ENCODE measurements at places on chromosomes 3 and 15.

DNA sequence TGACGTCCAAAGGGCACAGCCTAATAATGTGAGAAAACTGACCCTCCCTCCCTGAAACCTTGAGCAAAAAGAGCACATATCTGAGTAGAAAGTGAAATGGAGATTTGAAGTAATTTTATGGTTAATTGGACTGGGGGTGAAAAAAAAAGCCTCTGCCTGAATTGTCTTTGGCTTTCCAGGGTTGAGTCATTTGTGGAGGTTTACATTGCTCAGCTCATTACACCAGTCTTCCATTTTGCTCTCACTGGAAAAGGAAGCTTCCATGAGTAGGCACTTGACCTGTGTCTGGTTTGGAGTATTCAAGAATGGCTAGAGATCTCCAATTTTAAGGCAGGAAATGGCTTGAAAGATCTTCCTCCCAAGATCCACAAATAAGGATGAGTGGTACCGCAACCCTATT is 273.9 kb downstream of the PDCD6IP start:
- DNase-seq, result no peak

DNA sequence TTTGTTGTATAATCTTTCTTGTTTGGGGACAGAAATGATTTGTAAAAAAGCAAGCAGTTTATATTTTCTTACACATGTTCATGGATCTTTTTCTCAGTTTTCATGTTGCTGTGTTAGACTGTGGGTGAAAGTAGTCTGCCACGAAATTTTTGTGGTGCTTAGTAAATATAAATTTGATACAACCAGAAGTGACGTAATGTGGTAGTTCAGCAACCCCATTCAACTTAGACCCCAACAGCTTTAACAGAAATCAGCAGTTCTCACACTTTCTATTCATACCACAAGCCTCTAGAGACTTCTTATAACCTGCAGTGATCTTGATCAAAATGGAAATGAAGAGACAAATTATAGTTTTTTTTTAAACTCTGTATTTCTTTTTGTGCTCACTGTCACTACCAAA is 120.2 kb upstream of the IGSF10 start:
- DNase-seq, result no peak

DNA sequence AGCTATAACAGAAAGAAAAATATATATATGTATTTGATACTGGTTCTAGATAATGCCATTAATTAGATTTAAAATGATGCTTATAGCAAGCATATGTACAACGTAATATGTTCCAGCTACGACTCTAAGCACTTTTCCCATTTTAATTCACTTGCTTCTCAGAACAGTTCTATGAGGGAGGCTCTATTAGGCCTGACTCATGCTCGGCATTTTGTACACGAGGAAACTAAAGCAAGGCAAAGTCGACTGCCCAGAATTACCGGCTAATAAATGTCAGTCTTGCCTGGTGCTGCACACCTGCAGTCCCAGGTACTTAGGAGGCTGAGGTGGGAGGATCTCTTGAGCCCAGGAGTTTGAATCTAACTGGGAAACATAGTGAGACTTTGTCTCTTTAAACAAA is 106.0 kb downstream of the PTPRG start:
- DNase-seq, result no peak

GRCh38 chr15:75731248-75732151 is 18.9 kb upstream of the CSPG4 start:
- peak; percentile 71 for DNase-seq

GRCh38 chr3:21393683-21394311 is 357.2 kb downstream of the ZNF385D start:
- no peak for DNase-seq

GRCh38 chr15:93585012-93585411 is 496.0 kb upstream of the RGMA start:
- no peak for DNase-seq

- no peak for DNase-seq
Measured at GRCh38 chr3:61919371-61919770, 358.0 kb downstream of the PTPRG start.

DNA sequence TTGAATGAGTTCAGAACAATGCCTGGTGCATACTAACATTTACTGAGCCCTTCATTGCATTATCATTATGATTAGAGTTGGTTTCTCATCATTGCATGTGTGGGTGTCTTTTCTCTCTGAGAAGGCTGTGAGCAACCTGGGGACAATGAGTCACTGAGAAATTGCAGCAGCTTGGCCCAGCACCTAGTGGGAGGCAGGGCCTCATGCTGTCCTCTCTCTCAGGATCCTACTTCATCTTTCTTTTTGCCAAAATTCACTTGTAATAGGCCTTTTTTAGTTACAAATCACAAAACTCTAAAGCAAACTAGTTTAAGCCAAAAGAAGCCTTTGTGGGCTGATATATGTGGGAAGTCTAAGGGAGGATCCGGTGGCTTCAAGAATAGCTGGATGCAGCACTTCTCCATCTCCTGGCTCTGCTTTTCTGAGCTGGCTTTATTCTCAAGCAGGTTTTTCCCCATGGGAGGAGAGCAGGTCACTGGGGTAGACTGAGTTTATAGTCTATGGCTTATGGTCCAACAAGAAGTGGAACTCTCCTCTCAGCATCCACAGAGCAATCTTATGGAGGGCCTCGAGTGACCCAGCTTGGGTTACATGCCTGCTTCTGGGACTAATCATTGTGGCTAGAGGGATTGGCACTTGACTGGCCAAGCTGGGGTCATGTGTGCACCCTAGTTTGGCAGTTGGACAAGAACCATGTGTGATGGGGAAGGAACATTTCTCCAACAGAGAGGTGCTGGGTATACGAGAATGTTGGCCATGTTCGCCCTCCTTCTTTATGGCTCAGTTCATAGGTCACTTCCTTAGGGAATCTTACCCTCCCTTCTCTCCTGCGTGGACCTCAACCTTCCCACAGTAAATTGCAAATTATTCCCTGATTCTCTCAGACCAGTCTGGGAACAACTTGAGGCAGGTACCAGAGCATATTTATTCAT is 8.7 kb upstream of the CAMK1 start:
- DNase-seq, result no peak

DNA sequence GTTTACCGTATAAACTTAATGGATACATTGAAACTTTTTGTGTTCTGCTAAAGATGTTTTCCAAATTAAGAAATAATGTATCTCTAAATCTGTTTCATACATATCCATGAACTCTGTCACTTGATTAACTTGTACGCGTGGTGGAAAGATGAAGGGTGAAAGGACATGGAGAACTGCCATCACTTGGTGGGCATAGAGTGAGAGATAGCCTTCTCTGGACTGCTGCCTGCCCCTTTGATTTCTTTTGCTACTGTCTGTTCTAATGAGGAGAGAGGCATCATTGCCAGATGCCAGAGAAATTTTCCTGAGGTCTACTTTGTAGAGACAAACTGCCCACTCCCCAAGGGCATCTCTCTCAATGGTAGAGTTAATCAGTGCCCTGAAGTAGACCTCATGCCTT is 120.5 kb downstream of the SLMAP start:
- no peak for DNase-seq

GRCh38 chr3:14222457-14222856 is 43.8 kb downstream of the LSM3 start:
- DNase-seq, result no peak

GRCh38 chr3:4907643-4908432 is 71.4 kb upstream of the BHLHE40 start:
- no peak for DNase-seq

- DNase-seq, result no peak
Measured at GRCh38 chr3:175857666-175858270, 998.6 kb downstream of the NAALADL2 start.

- no peak for DNase-seq
Measured at GRCh38 chr3:53248161-53248560, 7.7 kb downstream of the TKT start.

GRCh38 chr3:21508246-21508645 is 242.8 kb downstream of the ZNF385D start:
- no peak for DNase-seq

- no peak for DNase-seq
Measured at GRCh38 chr3:50642382-50642781, 25.4 kb downstream of the MAPKAPK3 start.

- DNase-seq, result no peak
Measured at GRCh38 chr15:31526916-31527690, 200.5 kb downstream of the KLF13 start.

GRCh38 chr15:31082771-31083369 is 18.7 kb downstream of the TRPM1 start:
- no peak for DNase-seq

DNA sequence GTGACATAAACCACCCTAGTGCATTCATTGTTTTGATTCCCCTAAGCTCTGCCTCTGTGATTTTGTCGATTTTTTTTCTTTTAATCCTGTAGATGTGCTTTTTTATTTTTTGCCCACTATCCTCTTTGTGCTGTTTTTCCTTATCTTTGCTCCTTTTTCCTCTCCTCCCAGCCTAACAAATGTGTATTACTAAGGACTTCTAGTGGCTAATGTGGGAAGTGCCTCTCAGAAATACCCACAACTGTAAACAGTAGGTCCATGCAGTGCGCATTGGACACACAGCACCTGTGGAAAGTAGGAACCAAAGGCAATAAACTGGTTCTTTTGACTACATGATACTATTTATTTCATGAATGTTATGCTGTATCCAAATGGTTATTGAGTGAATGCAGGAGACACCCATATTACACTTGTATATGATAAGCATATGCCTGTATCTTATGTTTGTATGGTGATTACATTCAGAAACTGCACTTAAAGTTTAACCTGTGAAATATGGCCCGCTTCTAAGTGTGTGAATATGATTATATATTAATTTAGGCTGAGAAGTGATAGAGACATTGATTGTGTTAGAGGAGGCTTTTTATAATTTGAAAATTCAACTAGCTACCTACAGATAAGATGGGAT is 147.8 kb downstream of the PLCL2 start:
- no peak for DNase-seq

DNA sequence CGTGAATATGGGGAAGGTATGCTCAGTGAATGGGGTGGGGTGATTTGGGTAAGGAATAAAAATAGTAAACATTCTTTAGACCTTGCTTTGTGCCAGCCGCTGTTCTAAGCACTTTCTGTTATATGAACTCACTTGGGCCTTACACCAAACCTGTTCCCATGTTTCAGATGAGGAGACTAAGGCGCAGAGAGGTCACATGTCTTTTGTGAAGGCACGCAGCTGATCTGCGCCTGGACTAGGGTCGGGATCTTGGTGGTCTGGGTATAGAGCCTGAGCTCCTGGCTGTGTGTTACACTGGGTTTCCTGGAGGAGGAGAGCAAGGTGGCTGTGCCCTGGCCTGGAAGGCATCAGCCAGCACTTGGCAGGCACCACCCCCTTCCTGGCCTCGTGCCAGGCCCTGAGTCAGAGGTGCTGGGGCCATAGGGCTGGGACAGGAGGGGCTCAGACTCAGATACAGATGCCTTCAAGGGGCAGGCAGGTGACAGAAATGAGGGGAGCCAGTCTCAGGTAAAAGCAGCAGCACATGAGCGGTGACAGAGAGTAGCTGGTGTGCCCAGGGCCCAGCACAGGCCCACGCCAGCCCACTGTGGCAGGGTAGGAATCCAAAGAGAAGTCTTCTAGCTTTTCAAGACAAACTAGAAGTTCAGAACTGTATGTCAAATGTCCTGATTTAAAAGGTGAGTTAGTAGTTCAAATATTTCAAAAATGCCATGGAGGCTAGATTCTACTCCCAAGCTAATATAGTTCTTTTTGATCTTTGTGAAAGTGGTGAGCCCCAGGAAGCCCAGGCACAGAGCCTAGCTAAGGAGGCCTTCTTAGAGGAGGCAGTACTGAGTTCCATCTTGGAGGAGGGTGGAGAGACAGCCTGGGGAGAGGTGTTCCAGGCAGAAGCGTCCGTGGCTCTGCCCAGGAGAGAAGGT is 83.1 kb downstream of the DNAJB8 start:
- DNase-seq, result no peak

DNA sequence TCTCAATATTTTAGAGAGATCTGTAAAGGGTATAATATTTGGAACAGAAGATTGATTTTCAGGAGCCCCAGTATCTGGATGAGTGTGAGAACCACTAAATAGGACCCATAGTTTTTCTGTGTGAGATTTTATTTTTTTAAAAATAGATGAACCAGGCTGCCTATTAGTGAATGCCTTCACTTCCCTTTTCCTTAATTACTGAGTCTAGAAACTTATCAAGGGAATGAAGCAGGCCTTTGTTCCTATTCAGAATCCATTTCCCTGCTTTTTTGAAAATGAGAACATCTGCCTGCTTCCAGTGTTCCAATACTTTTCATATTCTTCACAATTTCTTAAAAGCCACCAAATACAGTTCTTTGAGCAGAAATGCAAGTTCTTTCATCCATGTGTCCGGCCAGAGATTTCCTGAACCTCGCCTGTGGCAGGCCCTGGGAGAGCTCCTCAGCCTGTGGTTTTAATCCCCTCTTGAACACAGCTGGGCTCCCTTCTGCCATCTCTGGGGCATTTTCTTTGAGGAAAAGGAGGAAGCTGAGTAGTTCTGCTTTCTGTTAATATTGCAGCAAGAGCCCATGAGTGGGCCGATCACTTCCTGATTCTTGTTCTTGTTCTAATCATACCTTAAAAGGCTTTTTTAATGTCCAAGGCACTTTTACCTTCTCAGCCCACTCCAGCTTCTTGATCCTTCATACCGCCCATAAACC is 4.7 kb downstream of the EHD4 start:
- DNase-seq, result peak; percentile 56

- peak; percentile 79 for DNase-seq
Measured at GRCh38 chr15:74955796-74956647, 550 bp downstream of the RPP25 start.

GRCh38 chr3:36751326-36751725 is 13.0 kb downstream of the DCLK3 start:
- no peak for DNase-seq

DNA sequence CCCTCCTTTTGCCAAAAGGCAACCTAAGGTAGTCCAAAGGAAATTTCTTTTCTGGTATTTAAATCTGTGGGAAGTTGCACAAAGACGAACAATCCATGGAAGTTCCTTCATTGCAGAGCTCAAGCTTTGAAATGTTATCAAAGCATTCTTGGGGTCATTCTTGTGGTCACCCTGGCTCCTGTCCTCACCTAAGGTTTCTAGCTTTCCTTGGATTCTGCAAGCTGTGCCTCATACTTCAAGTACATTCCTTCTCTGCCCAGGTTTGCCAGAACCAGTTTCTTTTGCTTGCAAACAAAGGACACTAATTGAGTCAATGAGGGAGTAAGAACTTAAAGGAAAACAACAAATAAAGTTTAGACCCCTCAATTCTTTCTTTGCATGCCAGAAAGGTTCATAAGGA is 329.8 kb upstream of the PDZRN3 start:
- no peak for DNase-seq

GRCh38 chr3:185878920-185879319 is 54.1 kb upstream of the IGF2BP2 start:
- DNase-seq, result no peak

DNA sequence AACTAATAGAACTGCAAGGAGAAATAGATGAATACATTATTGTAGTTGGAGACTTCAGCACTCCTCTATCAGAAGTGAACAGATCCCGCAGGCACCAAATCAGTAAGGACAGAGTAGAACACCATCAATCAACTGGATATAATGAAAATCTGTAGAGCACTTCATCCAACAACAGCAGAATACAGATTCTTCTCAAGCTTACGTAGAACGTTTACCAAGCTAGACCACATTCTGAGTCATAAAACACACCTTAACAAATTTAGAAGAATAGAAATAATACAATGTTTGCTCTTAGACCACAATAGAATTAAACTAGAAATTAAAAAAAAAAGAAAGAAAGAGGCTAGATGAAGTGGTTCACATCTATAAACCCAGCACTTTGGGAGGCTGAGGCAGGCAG is 70.7 kb upstream of the NEDD4 start:
- no peak for DNase-seq
